ENCODE measurements at places on chromosomes 12 and 14.
A peak's percentile ranks its signal among the peaks of the same experiment; 100 is the strongest.

DNA sequence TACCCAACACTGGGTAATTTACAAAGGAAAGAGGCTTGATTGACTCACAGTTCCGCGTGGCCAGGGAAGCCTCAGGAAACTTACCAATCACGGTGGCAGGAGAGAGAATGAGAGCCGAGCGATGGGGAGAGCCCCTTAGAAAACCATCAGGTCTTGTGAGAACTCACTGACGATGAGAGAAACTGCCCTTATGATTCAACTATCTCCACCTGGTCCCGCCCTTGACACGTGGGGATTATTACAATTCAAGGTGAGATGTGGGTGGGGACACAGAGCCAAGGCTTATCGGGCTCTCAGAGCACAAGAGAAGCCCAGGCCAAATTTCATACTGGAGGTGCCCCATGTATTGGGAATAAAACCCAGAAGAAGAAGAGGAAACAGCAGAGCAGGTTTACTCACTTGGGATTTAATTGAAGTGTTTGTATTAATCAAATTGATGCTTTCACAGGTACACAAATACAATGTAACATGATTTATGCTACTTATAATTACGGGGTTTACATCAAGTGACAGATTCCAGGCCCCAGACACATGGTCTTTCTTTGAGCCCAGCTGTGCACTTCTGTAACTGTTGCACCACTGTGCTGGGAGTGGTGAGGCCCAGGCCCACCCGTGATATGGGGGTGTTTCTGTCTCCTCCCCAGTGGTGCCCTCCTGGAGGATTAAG is 8.2 kb upstream of the CCDC85C start:
- no peak for DNase-seq

- no peak for DNase-seq
Measured at GRCh38 chr14:92660571-92660970, 87.9 kb downstream of the LGMN start.

DNA sequence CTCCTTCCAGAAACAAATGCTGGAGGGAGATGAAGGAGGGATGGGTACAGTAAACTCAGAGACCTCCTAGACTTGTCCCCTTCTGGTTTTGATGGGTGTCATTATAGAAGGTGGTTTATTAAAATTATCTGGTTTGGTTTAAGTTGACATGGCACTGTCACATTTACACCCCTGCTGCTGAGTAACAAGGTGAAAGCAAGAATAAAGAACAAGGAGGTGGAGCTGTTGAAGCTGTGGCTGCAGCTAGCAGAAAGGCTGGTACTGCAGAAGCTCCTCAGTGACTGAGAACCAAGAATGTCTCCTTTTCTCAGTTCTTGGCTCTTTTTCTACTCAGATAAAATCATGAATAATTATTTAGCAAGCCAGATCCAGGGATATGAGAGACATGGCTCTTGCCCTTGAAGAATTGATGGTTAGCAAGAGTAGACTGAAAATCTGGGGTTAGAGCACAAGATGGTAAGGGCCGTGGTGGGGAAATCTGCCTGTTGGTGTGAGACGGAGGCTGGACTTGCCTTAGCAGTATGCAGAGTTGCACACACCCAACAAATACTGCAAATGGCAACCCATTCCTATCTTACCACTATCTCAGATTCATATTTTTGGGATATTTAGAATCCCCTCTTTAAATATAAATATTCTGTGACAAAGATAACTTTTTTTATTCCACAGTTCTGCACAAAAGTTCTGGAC is at the start of gene GZMH:
TSS of gene GZMH (minus strand) at position 31 of the 690 bp plus-strand sequence. CDS start 72 bp downstream, outside the sequence.
- no peak for DNase-seq

GRCh38 chr12:77720258-77720657 is 110.4 kb upstream of the NAV3 start:
- DNase-seq = no peak

- DNase-seq = no peak
Measured at GRCh38 chr12:26937443-26937862, 328 bp downstream of the INTS13 start.

GRCh38 chr12:85130646-85131045 is 94.5 kb downstream of the LRRIQ1 start:
- DNase-seq = peak; percentile 20

DNA sequence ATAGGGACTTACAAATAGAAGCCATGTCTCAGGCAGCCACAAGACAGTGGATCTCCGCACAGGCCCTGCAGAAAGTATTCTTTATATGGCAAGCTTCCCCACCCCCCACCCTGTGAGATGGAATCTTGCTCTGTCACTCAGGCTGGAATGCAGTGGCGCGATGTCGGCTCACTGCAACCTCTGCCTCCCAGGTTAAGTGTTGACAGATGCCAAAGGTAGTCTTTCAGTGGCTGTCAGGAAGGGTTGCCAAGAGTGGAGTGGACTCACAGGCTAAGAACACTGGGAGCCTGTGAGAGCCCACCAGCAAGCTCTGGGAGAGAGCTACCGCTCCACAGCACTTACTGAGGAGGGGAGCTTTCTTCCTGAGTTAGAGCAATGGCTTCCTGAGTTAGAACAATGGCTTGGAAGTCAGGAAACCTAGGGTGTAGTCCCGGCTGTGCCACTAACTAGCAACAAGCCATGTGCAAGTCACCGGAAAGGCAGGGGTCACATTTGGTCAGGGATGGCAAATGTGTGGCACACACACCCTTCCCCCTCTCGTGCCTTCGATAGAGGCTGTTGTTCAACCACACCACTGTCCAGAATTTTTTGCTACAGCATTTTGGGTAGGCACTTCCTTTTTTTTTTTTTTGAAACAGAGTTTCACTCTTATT is 2.6 kb downstream of the RNASE1 start:
- DNase-seq = peak; percentile 7

DNA sequence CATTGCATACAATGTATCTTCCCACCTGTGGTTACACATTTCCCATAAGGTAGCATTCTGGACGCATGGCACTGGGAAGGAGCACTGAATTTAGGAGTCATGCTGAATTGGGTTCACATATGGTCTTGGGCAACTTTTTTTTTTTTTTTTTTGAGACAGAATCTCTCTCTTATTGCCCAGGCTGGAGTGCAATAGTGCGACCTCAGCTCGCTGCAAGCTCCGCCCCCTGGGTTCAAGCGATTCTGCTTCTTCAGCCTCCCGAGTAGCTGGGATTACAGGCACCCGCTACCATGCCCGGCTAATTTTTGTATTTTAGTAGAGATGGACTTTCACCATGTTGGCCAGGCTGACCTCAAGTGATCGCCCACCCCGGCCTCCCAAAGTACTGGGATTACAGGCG is 13.3 kb downstream of the DIP2B start:
- DNase-seq = no peak

DNA sequence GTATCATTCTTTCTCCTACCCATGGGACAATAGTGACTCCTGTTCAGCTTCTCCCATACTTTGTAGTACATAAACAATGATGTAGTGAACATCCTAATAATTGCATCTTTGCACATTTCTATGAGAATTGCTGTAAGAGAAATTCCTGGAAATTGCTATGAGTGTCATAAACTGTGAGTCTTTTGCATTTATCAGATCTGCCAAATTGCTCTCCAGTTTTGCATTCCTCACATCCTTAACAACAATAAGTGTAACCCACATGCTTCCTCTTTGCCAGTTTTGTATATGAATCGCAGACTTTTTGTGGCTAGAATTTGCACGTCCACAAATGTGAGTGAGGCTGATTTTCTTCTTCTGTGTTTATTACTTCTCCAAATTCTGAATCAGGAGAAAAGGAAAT is 124.0 kb upstream of the TBX5 start:
- DNase-seq = peak; percentile 56

GRCh38 chr14:61296719-61297502 is 15.8 kb upstream of the TMEM30B start:
- DNase-seq = peak; percentile 24

- no peak for DNase-seq
Measured at GRCh38 chr14:90956273-90956672, 104.2 kb downstream of the RPS6KA5 start.

- no peak for DNase-seq
Measured at GRCh38 chr12:52524898-52525591, 4.9 kb upstream of the KRT5 start.

GRCh38 chr12:113397497-113398197 is 6.0 kb downstream of the SDS start:
- no peak for DNase-seq

DNA sequence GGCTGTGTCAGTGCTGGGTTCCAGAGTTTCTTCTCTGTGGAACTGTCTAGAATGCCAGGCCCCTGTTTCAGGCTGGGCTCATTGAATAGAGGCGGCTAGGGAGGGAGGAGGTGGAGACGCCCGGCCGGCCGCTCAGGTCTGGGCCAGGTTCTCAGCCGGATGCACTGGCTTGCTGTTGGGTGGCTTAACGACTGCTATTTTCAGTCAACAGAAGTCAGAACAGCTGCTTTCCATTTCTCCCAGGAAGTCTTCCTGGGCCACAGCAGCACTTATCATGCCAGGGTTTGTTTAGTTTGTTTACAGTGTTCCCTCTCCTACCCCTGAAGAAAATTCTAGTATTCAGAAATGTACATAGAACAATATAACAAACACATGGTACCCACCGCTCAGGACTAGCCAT is 26.0 kb upstream of the VPS37B start:
- DNase-seq = no peak

DNA sequence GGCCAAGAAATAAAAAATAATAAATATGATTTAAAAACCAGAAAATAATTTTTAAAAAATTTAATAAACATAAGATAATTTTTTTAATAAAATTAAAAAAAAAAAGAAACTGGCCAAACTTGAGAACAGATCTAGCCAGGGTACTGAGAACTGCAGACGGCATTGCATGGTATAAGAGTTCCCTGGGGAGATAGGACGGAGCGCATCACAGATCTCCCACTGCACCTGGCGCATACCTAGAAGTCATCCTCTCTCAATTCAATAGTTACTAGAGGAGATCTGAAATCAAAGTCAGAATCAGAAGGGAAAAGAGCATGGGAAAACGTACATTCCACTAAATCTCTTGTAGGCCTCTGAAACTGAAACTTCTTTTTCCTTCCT is 58.9 kb upstream of the BCL2L14 start:
- DNase-seq = no peak

DNA sequence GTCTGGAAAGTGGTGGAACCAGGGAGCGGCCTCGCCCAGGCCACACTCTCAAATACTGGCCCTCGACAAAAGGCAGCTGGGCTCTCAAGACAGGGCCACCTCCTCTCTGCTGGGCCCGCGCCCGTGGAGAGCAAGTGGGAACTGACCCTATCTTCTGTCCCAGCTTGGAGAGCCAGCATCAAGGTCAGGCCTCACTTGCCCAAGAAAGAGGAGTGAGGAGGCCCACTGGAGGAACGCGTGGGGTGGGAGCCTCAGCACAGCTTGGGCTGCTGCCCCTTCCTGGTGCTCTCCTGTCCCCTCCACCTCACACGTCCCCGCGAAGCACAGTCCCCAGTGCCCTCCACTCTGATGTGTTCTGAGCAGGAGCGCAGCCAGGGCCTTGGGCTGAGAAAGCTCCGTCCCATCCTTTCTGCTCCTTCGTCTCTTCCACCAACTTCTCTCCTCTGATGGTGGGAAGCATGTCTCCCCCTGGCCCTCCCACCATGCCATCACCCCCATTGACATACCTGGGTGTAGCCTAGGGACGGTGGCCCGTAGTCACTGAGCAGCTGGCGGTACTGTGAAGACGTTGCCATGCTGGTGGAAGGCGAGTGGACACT is 4.9 kb downstream of the CDK2AP1 start:
- no peak for DNase-seq

DNA sequence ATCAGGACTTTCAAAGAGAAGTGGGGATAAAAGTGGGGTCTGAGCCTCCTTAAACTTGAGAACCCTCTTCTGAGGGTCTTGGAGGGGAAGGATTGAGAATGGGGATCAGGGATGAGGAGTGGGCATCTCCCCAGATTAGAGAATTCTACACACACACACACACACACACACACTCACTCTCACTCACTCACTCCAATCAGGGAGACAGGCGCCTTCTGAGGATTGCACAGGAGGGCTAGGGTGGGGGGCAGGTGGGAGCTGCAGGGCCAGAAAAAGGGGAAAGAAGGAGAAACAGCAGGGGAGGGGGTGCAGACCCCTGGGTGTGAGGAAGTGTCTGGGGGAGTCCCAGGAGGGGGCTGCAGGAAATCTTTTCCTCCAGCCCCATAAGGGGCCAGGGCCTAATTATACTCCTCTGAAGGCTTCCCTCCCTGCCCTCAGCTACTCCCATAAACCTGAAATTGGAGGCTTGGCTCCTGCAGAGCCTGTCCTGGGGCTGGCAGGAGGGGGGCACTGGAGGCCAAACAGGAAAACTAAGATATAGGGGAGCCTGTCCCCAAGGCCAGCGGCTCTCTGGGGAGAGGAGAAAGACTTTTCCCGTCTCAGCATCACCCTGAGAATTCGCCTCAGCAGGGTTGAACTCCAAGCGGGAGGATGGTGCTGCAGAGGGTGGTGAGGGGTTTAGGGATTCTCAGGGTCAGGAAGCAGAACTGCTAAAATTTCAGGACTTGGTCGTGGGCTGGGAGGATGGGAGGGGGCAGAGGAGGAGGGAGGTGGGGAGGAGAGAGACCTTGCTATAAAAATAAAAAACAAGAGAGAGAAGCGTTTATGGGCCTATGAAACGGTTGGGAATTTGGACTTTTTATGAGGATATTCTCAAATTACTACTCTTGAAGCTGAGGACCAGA is 1.6 kb downstream of the HOXC9 start:
- DNase-seq = no peak

DNA sequence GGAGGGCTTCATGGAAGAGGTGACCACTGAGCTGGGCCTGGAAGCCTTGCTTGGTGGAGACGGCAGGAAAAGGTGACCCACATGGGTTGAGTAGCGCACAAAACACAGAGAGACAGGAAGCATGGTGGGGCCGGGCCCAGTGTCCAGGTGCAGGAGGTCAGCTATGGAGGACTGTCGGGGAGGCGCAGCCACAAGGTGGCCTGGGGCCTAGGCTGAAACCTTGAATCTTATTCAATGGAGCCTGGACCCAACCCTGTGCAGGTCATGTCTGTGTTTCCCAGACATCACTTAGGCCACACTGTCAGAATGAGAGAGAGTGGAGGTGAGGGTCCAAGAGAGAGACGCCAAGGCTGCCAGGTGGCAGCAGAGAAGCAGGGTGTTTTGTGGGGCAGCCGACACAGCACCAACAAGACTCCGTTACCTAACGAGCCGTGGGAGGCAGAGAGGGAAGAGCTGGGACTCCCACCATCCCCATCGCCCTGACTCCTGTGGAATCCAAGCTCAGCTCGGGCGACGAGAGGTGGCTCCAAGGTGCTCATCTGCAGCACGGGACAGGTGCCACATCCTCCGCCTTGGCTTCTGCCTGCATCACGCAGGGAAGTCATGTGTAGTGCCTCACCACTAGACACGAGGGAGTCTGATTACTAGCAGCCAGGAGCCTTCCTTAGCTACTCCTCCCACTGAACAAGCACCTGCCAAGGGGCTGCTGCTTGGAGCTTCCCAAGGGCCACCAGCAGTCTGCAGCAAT is 38.7 kb downstream of the DEGS2 start:
- no peak for DNase-seq

DNA sequence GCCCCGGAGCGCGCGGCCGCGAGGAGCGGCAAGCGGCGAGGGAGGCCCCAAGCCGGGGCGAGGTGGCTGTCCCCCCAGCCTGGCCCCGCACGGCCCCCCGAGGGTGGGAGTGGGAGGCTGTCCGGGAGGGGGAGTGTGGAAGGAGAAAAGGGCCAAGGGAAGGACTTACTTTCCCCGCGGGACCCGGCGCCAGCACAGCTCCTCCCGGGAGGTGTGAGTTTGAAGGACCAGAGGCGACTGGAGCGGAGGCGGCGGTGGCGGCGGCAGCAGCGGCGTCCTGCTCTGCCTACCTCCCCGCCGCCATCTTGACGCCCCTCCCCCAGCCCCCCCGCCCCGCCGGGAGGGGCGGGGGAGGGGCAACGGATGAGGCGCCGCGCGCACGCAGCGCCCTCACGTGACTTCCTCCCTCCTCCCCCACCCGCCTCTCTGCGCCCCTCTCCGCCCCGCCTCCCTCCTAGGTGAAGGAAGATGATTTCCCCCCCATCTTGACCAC is at the start of gene SBNO1:
TSS of gene SBNO1 (minus strand) at position 316 of the 493 bp plus-strand sequence. CDS start 14,406 bp downstream, outside the sequence.
- DNase-seq = peak; percentile 91

- peak; percentile 95 for DNase-seq
Measured at GRCh38 chr12:57888409-57889157, 42.1 kb upstream of the CTDSP2 start.

All from fibroblast of skin of right biceps (primary cell).